Left lung (tissue), 14 donors: ENCODE measurements at places on chromosomes 12 and 14. TPM values are rescaled to one million over a fixed set of nuclear protein-coding genes. Genes with fewer than 3 reads are reported as not detected.

DNA sequence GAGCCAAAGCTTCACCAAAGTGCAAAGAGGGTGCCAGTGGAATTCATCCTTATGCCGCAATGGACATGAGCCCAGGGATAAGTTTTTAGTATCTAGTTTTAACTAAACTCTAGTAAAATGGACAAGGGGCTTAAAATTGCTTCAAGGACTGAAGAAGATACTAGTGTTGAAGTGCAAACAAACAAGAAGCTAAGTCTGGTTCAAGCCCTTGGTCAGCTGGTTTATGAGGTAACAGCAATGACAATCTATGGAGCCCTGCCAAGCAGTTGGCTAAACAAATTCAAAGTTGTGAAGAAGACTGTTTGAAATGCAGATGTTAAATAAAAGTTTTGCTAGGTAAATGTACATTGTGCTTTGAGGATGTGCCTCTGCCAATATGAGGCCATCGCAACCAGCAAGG, 209.4 kb downstream of the KTN1 start:
- DNase-seq = no peak
- no peaks in the 10 kb centered on the region for H3K27me3 ChIP-seq
- H3K4me3 ChIP-seq = no peak overlapping the region

GRCh38 chr12:2198542-2198941, 145.8 kb downstream of the CACNA1C start:
- H3K36me3 ChIP-seq = no peaks in the 10 kb centered on the region
- H3K4me1 ChIP-seq = no peaks in the 10 kb centered on the region
- DNase-seq = no peak
- H3K27ac ChIP-seq = no peak overlapping the region
- H3K27me3 ChIP-seq = no peaks in the 10 kb centered on the region
- no peak overlapping the region for H3K4me3 ChIP-seq

DNA sequence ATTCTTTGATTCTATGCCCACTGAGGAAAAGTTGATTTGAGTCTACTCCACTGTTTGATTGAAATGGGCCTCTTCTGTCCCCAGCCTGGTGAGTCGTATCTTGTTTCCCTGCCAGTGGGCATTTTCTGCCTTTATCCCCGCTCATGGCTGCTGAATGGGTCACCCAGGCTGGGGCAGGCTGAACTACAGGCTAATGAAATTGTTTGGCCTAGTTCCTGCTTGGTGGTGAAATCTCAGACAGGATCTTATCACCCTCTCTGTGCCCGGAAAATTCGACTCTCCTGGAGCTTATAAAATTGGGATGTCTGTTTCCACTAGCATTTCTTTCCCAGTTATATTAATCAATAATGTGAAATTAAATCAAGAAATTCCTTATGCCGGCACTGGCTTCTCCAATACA, 65.0 kb downstream of the CHST11 start:
- H3K36me3 ChIP-seq = no peaks in the 10 kb centered on the region
- H3K27ac ChIP-seq = no peak overlapping the region
- H3K4me1 ChIP-seq = peaks cover 82% of the 10 kb centered on the region
- H3K4me3 ChIP-seq = no peak overlapping the region

DNA sequence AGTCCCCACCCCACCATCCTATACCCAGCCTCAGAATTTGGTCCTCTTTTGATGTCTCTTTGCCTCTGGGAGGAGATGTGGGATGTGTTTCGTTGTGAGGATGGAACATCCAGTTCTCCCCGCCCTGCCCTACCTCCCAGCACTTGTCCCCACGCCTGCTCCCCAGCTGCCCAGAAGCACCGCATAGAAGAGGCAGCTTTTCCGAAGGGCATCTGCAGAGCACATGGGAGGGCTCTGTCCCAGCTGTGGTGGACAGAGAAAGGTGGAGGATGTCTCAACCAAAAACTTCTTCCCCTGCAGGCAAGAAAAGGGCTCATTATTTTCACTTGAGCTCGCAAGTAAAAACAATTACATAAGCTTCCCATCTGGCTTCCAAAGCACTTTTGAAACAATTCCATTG, 302.6 kb downstream of the PCNX1 start:
- no peak overlapping the region for H3K27ac ChIP-seq
- H3K27me3 ChIP-seq = no peaks in the 10 kb centered on the region
- no peak overlapping the region for H3K4me3 ChIP-seq
- no peaks in the 10 kb centered on the region for H3K36me3 ChIP-seq
- no peak for DNase-seq

- DNase-seq = no peak
- H3K4me1 ChIP-seq = no peaks in the 10 kb centered on the region
- no peak overlapping the region for H3K4me3 ChIP-seq
- no peaks in the 10 kb centered on the region for H3K27me3 ChIP-seq
These were observed 39.9 kb upstream of the PYGL start for GRCh38 chr14:50984036-50984710.

GRCh38 chr14:106024983-106025604, 498.7 kb downstream of the TMEM121 start:
- peaks cover 32% of the 10 kb centered on the region for H3K27me3 ChIP-seq
- no peak overlapping the region for H3K27ac ChIP-seq
- no peak overlapping the region for H3K4me3 ChIP-seq

USP44 gene
- 13.4 TPM for total RNA-seq

- no peaks in the 10 kb centered on the region for H3K4me1 ChIP-seq
- no peaks in the 10 kb centered on the region for H3K36me3 ChIP-seq
- H3K27me3 ChIP-seq = no peaks in the 10 kb centered on the region
- no peak overlapping the region for H3K4me3 ChIP-seq
These were observed 16.8 kb downstream of the ADAM21 start for GRCh38 chr14:70468731-70469130.

GRCh38 chr14:100871234-100872186, 32.0 kb downstream of the RTL1 start:
- DNase-seq = no peak
- H3K4me1 ChIP-seq = no peaks in the 10 kb centered on the region
- H3K27ac ChIP-seq = no peak overlapping the region

EGLN3 gene
- total RNA-seq = 1.3 TPM

IFNG gene
- 0.60 TPM for total RNA-seq

- no peak overlapping the region for H3K4me3 ChIP-seq
- DNase-seq = no peak
- H3K4me1 ChIP-seq = peaks cover 12% of the 10 kb centered on the region
These were observed 78.2 kb upstream of the TMPO start for GRCh38 chr12:98437166-98437565.

DNA sequence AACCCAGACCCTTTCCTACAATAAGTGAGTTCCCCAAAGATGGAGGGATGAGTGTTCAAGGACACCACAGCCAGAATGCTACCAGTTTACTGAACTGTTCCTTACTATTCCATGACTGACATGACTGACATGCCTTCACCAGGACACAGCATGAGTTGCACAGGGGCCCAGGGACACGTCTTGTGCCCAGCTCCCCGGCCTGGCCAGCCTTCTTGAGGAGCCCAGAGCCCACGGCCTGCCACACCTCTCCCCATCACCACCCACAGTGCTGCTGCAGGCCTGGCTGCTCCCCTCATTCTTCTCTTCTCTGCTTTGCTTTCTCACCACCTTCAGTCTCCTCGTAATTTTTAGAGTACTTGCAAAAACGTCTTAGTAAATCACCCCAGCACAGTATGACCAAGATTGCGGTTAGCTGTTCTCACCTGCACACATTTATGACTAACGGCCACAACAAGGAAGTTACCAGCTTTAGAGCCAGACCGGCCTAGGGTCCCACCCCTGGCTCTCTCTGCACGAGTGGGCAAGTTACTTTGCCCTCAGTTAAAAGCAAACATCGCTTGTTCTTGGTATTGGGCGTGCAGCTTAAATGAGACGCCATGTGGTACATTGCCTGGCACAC, 18.5 kb downstream of the PPP2R5E start:
- no peak overlapping the region for H3K27ac ChIP-seq
- no peaks in the 10 kb centered on the region for H3K27me3 ChIP-seq
- H3K4me1 ChIP-seq = peaks cover 13% of the 10 kb centered on the region
- DNase-seq = no peak
- peaks cover 3% of the 10 kb centered on the region for H3K36me3 ChIP-seq
- H3K4me3 ChIP-seq = no peak overlapping the region

SLC7A7 gene
- total RNA-seq = 67.6 TPM

- DNase-seq = no peak
- no peak overlapping the region for H3K4me3 ChIP-seq
- no peak overlapping the region for H3K27ac ChIP-seq
- H3K4me1 ChIP-seq = peaks cover 48% of the 10 kb centered on the region
- H3K36me3 ChIP-seq = no peaks in the 10 kb centered on the region
These were observed 3.6 kb downstream of the ABCD4 start for GRCh38 chr14:74299061-74299545.

- no peaks in the 10 kb centered on the region for H3K4me1 ChIP-seq
- no peak overlapping the region for H3K4me3 ChIP-seq
- DNase-seq = no peak
- no peaks in the 10 kb centered on the region for H3K36me3 ChIP-seq
- no peaks in the 10 kb centered on the region for H3K27me3 ChIP-seq
These were observed 619.6 kb downstream of the FSCB start for GRCh38 chr14:43887523-43887922.

DNA sequence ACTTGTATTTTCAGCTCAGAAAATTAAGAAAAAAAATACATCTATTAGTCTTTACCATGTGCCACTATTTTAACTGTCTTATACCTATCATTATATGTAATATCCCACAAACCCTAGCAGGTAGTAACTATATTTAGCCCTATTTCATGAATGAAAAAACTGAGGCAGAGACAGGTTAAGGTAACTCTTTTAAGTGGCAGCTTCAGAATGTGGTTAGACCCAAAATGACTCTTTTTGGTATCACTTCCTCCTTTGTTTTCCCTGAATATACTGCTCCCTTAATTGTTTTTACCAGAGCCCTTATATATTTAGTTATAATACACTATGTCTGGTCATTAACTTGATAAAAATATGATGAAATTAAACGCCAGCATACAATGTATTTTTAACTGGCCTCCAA, 235.6 kb upstream of the RPL10L start:
- no peak overlapping the region for H3K27ac ChIP-seq
- no peaks in the 10 kb centered on the region for H3K36me3 ChIP-seq
- no peak for DNase-seq
- H3K4me1 ChIP-seq = no peaks in the 10 kb centered on the region
- H3K4me3 ChIP-seq = no peak overlapping the region

DNA sequence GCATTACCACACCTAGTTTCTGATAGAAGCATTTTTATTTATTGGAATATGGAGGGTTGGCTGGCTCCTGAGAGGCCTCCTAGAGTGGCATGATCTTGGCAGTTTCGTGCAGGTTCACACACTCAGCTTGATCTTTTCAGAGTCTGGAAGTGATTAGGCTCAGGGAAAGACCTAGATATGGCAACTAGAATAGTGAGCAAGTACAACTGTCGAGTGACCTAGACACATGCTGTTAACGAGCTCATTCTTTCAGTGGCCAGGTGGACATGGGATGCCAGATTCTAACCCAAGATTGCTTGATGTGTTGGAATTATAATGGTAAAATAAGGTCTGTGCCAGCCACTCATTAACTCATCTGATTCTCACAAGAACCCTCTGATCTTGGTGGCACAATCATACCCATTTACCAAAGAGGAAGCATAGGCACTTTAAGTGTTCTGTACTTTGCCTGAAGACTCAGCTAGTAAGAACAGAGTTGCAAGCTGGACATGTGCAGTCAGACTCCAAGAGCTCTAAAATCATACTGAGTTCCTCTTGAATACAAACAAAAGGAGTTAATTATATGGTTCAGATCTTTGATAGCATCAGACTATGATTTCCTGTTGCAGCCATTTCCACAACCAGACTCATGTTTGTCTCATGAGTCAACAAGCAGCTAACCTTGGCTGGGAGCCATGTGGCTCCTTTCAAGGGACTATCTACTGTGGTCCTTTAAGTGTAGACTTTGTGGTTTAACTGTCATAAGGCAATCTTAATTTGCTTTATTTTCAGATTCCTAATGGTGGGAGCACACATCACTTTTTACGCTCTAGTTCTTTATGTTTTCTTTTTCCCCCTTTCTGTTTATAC, 144.2 kb downstream of the PLEKHA5 start:
- no peaks in the 10 kb centered on the region for H3K27me3 ChIP-seq
- peaks cover 6% of the 10 kb centered on the region for H3K4me1 ChIP-seq
- no peaks in the 10 kb centered on the region for H3K36me3 ChIP-seq
- DNase-seq = no peak

DNA sequence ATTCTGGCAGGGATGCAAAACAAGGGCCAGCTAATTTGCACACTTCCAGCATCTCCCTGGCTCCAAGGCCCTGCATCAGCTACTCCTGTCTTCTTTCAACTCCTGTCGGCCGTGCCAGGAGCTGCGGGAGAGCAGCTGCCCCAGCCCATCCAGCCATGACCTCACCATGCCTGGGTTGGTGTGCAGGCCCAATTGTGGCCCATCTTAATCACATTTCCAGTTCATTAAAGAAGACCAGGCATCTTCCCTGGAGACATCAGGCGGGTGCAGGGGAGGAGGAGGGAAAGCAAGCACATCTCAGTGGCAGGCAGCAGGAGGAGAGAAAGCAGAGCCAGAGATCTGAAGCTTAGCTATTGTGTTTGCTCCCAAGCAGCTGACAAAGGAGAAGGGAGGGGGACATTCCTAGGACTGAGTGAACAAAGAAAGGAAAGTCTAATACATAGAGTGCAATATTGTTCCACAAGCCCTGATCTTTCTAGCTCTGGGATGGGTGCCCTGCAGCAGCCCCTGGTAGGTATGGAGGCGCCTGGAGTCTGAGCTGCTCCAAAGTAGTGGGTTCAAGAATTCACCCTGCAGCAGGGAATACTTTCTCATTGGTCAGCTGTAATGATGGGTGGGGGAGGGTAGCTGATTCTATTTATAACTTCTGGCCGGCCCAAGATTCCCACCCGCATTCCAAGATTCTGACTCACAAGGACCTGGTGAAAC, 40.1 kb downstream of the VWF start:
- H3K4me1 ChIP-seq = peaks cover 14% of the 10 kb centered on the region
- H3K4me3 ChIP-seq = no peak overlapping the region
- no peak for DNase-seq
- H3K27me3 ChIP-seq = no peaks in the 10 kb centered on the region
- peak overlapping the region; percentile 13 for H3K27ac ChIP-seq

CCDC184 gene
- total RNA-seq = 0.58 TPM

SLC4A8 gene
- 3.9 TPM for total RNA-seq

GRCh38 chr12:78787576-78787975, 77.0 kb upstream of the SYT1 start:
- no peak for DNase-seq
- no peak overlapping the region for H3K27ac ChIP-seq
- no peaks in the 10 kb centered on the region for H3K27me3 ChIP-seq
- H3K4me3 ChIP-seq = no peak overlapping the region
- H3K36me3 ChIP-seq = no peaks in the 10 kb centered on the region

GRCh38 chr12:6347367-6348338, 5.8 kb upstream of the TNFRSF1A start:
- peaks cover 76% of the 10 kb centered on the region for H3K4me1 ChIP-seq
- H3K27ac ChIP-seq = peak overlapping the region; percentile 65
- H3K36me3 ChIP-seq = no peaks in the 10 kb centered on the region
- H3K4me3 ChIP-seq = no peak overlapping the region
- peak; percentile 90 for DNase-seq
- H3K27me3 ChIP-seq = no peaks in the 10 kb centered on the region

DNA sequence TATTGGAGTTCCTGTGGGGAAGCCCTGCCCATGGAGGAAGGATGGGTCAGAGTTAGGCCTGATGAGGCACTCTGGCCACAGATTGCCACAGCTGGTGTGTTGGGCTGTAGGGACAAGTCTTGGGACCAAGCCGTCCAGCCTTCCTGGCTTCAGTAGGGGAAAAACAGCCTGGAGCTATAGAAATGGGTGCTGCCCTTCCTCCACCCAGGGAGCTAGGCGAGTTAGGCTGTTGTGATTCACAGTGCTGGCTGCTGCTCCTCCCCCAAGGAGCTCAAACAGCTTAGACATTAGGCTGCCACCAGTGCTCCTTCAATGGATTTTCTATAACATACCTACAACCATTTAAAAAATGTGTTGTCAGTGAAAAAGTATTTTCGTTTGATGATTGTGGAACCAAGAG, 274.3 kb downstream of the RPL10L start:
- no peaks in the 10 kb centered on the region for H3K36me3 ChIP-seq
- no peak for DNase-seq
- H3K4me3 ChIP-seq = no peak overlapping the region
- no peaks in the 10 kb centered on the region for H3K27me3 ChIP-seq
- no peak overlapping the region for H3K27ac ChIP-seq
